ENCODE measurements at places on chromosomes 5 and 9. TPM values are rescaled to one million over a fixed set of nuclear protein-coding genes. Genes with fewer than 3 reads are reported as not detected.

Gene SPARC
- total RNA-seq: 904 TPM

Gene ITGA1
- total RNA-seq: 84.4 TPM

Gene GMCL2
- total RNA-seq: not detected

Gene CLINT1
- 79.2 TPM for total RNA-seq

Gene KLF9
- 76.9 TPM for total RNA-seq

Gene MXD3
- total RNA-seq: 10.8 TPM

GRCh38 chr5:2779459-2779858 is 28.0 kb upstream of the IRX2 start:
- DNase-seq: no peak

DNA sequence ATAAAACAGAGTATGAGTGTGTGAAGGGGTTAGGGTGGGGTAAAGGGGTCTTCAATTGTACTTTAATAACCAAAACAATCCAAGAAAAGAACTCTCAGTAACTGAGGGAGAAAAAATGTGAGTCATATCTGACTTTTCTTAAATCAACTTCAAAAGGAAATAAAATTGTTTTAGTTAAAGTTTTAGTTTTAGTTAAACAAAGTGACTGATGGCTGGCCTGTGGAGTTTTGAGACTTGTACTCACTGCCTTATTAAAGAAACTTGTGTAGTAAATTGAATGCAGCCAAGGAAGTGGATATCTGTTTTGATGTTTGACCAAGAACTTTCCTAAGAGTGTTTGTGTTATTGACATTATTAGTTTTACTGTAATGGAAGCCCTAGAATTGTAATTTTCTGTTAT is 2032.6 kb downstream of the MAT2B start:
- DNase-seq: no peak

- DNase-seq: no peak
Observed at GRCh38 chr5:173245319-173246134, 10.5 kb upstream of the NKX2-5 start.

DNA sequence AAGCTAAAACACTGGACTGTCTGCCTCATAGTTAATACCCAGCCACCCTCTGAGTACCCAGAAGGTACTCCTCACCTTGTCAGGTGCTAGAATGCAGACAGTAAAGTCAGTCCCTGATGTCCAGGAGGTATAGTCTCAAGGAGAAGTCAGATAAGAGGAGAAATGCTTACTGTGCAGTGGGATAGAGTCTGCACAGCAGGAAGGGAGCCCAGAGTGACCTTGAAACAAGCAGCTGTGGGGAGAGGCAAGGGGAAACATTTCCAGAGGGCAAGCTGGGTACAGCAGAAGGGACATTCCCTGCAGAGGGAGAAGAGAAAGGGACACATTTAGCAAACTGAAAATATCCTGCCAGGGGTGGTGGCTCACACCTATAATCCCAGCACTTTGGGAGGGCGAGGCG is 122.7 kb downstream of the GCNT1 start:
- DNase-seq: no peak

DNA sequence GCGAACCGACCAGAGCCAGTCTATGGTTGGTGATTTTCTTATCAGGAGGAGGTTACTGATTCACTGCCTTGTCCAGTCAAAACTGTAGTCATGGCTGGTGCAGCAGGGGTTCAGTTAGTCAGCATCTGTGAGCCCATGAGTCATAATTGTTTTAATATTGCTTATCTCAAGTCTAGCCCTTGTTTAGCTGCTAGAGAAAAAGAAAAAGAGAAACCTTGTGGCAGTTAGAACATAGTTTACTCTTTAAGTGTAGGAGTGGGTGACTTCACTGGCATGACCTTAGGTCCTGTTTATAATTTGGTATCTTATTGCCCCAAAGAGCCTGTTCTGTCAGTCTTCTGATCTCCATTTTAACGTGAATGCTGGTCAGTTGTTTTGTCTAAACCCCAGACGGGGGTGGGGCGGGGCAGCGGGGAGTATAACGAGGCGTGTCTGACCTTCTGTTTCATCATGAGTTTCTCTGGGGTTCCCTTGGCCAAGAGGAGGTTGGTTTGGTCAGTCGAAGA is 76.9 kb upstream of the NFIL3 start:
- DNase-seq: no peak
